ENCODE measurements at places on chromosomes 5 and 9.

DNA sequence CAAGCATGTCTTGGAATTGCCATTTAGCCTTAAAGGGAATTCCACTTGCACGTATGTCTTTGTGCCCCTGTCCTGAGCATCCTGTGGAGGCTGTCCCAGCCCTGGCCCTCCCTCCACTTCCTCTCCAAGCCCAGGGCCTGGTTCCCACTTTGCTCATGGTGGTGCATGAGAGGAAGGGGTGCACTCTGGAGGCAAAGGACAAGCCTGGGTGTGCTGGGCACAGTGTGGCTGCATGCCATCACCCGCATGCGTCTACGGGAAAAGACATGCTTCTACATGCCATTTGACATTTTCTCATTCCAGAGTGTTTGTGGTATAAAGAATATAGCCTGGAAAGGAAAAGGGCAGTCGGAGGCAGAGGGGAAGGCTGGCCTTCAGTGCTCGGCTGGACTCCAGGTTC is 7.2 kb upstream of the IRX2 start:
- no peak for DNase-seq

GRCh38 chr5:26121338-26121737 is 917.0 kb downstream of the CDH9 start:
- DNase-seq = no peak

GRCh38 chr5:132069561-132069960 is 4.0 kb upstream of the CSF2 start:
- DNase-seq = no peak

DNA sequence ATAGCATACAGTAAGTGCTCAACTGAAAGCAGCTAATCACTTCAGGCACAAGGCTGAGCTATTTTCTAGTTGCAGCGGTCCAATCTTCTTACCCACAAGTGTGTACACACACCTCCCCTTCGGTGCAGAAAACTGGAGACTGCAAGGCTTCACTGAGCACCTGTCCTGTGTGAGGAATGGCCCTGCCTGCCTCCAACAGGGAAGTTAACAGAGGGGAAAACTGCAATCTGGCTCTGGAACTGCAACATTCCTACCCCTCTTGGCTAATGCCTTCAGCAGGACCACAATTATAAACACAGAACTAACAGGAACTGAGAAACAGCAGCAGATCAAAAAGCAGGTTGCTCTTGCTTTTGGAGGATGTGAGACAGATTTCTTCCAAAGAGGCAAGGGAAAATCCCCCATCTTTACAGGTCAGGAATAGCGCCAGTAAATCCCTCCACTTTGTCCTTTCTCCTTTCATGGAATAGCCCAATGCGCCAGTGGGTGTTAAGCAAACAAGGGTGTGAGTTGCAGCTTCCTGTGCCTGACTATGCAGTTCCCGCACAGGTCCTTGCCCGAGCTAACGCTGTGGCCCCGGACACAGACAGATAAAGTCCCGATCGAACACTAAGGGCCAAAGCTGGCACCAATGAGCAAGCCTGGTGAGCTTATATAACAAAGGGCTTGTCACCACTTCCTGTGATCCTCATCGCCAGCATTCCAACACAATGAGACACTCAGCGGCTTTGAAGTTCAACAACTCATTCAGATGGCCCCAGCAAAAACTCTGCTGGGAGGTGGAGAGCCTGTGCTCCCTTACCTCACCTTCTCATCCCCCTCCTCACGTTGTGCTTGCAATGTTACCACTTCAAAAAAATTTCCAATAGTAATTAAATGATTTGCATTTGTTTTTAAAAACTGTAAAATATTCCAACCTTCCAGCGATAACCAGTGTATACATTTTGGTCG is 21.5 kb downstream of the SHB start:
- no peak for DNase-seq

DNA sequence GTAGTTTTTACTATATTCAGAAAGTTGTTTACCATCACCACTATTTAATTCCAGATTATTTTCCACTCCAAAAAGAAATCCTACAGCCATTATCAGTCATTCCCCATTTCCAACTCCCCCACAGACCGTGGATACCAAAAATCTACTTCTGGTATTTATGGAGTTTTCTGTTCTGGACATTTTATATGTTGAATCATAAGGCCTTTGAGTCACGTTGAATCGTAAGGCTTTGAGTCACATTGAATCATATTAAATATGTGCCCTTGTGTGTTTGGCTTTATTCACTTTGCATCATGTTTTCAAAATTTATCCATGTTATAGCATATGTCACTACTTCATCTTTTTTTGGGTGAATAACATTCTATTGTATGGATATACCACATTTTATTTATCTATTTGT is 454.1 kb upstream of the NUDT12 start:
- no peak for DNase-seq

GRCh38 chr9:14099737-14100136 is 214.2 kb downstream of the NFIB start:
- no peak for DNase-seq

DNA sequence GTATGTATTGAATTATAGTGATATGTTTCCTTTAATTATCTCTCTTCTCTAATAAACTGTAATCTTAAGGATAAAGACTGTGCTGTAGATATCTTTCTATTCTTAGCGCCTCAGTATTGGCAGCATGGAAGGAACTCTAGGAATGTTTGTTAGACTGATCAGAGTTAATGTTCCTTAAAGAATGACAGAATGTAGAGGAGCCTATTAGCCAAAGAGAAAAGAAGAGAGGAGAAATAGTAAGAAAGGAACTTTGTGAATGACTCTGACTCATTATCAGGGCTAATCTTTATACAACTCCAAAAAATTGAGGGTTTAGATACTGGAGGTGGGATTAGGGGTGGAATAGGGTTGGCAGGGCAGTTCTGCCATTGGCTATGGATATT is 59.0 kb upstream of the NUDT12 start:
- DNase-seq = no peak

GRCh38 chr9:125066839-125067619 is 76.3 kb downstream of the SCAI start:
- no peak for DNase-seq

DNA sequence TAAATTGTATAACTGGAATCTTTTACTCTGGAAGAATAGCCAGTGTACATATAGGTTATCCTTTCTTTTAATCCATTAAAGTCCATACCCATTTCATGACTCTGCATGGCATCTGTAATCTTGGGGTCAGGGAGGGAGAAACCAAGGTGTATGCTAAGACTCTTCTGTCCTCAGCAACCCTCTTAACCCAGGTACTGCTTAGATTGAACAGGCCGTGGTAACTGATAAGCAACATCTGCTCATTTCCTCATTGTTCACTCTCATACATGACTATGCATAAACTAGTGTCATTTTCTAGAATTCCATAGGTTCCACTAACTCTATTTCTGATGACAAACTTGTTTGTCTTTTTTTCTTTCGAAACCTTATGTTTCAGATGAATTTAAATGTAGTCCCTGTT is 69.3 kb upstream of the IFNE start:
- DNase-seq = no peak

GRCh38 chr9:94623253-94623652 is 16.1 kb downstream of the FBP1 start:
- DNase-seq = no peak

DNA sequence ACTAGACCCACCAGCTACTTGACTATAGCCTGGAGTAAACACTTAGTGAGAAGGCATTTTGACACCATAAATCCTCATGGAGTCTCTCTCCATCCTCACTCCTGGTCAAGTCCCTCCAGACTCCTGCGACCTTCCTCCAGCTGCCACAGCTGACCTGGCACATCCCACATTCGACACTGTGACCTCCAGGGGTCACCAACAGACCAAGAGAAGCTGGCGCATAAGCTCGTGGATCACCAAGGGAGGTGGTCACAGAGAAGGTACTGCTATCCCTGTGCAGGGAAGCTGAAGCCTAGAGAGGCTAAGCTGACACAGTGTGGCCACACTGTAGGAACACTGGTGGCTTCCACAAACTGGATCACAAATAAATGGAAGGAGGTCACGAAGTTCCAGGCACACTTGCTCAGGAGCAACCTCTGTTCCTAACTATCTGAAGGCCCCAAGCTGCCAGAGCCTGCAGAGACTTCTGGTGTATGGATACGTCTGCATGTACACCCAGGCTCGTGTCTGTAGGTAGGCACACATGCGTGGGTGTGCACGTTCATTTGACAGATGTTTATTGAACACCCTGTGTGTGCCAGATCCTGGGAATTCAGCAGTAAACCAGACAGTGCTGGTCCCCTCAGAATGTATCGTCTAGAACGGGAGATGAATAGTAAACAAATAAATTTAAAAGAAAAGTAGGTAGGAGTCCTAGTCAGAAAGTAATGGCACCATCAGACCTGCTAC is 104.4 kb downstream of the C5orf15 start:
- DNase-seq = no peak

DNA sequence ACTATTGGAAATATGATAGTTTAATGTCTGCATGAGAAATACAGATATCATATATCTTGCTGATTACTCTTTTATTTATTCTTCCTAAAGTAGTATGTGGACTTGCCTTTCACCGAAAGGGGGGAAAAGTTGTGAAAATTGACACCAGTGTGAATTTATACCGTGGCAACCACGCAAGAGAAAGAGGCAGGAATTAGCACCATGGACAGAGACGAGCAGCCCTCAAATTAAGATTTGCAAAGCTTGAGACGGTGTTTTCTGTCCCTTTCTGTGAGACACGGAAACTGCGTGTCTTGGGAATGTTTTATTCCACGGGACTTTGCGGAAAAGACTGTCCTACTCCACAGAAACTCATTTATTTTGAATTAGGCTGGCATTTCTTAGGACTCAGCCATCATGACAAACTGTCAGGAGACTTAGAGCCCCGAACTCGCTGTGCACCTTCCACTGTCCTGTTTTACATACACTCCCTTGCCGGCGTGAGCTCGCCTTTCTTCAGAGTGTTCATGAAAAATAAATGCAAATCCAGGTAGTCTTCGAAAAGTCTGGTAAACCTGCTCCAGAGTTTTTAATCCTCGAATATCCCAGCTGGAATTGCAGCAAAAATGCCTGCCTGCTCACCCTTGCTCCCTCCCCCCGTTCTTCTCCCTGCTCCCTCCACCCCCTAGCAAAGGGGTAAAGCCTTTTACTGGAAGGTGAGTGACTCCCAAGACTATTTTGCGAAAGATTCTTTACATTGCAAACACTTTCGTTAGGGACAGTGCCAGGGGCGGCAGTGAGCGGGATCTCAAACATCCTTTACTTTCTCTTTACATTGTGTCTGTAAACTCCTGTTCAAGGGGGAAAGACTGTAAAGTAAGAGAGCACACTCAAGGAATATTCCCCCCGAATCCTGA is 3.8 kb upstream of the ELAVL2 start:
- no peak for DNase-seq

GRCh38 chr5:108381350-108381953 is 446 bp downstream of the FBXL17 start:
- peak; percentile 45 for DNase-seq

DNA sequence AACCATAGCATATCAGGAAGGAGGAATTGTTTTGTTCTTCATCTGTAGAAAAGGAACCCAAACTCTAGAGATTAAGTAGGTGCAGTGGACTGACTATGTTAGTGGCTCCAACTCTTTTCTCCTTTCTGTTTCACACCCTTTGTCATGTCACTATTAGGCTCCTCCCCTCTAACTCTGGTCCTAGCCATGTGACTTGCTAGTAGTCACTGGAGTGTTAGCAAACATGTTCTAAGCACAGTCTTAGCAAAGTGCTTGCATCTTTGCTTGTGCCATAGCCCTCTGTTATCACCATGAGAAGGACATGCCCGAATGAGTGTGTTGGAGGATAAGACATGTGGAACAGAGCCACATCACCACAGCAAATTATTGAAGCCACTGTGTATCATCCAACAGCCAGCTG is 55.4 kb upstream of the PPP3R2 start:
- no peak for DNase-seq

GRCh38 chr9:87792831-87793288 is 66.9 kb downstream of the CTSL start:
- DNase-seq = no peak

DNA sequence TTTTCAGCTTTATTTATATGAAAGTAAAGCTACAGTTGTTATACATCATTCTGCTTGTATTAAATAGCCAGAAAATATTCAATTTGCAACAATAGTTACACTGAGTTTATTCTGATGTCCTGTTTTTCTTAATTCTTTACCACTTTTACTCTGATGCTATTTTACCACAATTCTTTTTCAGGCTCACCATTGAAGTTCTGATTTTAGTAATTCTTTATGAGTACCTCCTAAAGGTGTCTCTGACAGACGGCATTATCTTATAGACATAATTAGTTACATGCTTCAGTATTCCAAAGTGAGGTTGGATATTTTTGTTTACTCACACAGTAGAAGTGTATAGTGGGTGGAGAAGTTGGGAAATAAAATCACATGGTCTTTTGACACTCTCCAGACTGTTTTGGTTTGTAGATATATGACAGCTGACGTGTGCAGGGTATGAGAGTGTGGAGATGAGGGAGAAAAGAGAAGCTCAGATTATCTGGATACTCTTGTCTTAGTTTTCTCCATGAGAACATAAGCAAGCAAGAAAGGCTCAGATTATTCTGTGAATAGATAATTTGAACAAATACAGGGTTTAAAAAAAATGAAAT is 97.4 kb downstream of the FBXO4 start:
- DNase-seq = no peak

GRCh38 chr9:132003319-132003704 is 76.4 kb downstream of the MED27 start:
- DNase-seq = no peak

DNA sequence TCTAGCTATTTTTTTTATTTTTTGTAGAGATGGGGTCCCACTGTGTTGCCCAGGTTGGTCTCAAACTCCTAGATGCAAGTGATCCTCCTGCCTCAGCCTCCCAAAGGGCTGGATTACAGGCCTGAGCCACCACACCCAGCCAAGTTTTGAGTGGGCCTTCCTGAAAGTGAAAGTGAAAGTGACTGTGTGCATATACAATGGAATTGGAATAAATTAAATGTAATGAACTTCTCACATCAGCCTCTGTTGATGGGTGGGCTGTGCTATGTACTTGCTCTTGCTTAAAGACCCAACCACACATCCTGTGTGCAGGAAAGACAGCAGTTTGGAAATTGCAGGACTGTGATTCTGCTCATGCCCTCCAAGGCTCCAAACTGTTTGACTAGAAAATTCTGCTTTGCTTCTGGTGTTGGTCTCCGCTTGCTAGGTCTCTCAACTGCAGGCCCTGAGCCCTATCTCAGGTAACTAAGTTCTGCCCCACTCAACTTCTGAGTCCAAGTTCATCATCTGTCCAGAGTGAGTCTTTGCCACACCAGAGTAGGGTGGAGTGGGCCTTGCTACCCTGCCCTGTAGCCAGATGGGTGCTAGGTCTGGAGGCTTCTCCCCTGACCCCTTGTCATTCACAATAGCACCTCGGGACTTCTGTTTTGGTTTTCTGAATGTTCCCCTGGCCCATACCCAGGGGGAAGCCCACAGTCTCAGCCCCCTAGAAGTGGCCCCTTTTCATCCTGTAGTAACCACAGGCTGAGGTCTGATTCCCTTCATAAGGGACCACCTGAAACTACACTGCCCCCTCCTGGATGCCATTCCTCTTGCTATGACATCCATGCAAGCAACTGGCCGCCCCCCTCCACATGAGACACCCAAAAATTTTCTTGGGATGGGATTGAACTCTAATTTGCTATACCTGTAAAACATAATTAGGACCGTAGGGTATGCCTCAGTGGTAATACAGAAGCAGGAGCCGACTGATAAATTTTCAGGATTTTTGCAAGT is 36.5 kb upstream of the RAD23B start:
- no peak for DNase-seq

All from stimulated activated CD4-positive, alpha-beta T cell treated with anti-CD3 and anti-CD28 coated beads, Interleukin-1b, Interleukin-23, amount 100 ng/mL, for 1 hour (primary cell).